ENCODE measurements at places on chromosomes 7 and 10.

- no peak for DNase-seq
Observed at GRCh38 chr10:120614680-120615079, 157.7 kb downstream of the PLPP4 start.

DNA sequence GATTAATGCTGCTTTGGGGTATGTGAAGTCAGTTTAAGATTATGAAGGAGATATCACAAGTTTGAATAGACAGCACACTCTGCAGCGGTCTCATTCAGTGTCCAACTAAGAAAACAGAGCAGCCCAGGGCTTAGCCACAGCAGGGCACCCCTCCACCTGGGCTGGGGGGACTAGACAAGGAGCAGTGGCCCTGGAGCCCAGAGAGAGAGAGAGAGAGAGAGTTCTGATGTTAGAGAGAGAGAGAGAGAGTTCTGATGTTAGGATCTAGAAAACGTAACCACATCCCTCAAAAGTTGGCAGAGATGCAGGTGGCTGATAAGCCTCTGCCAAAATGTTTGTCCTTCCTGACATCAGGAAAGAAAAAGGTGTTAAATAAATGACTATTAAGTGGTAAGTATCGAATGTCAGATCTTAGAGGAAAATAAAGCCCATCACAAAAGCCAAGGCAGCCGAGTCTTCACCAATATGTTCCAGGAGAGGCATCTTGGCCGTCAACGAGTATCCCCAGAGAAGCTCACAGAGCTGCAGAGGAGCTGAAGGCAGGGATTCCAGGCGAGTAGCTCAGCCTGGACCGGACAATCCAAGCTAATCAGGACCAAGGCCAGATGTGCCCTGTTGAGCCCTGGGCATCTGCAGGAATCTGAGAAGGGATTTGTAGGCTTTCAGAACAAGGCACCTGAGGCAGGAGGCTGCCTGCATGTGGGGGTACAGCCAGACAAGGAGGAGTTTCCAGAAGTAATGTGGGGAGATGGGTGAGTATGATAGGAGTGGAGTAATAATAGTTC lies 150.1 kb upstream of the TCF7L2 start:
- DNase-seq, result no peak

DNA sequence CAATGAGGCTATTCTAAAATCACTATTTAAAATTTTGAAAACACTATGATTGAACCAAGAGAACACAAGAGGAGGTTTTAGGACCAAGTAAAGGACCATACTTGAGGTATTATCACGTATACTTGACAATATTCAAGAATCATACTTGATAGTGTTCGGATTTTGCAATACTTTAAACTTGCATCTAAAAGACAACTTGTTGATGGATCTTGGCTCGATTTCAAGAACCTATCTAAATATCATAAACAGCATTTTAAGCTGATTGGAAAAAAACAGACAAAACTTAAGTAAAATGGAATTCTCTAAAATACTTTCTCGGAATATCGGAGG lies 1.3 kb downstream of the NAMPT start:
- DNase-seq, result no peak

- no peak for DNase-seq
Observed at GRCh38 chr7:128362670-128363069, 1.2 kb upstream of the PRRT4 start.

- DNase-seq, result no peak
Observed at GRCh38 chr10:16195178-16195769, 241.5 kb upstream of the PTER start.

GRCh38 chr7:127304087-127304486 lies 51.3 kb upstream of the GRM8 start:
- no peak for DNase-seq

GRCh38 chr10:34758447-34758996 lies 56.6 kb downstream of the PARD3 start:
- DNase-seq, result no peak

GRCh38 chr7:28290496-28290895 lies 109.9 kb upstream of the JAZF1 start:
- DNase-seq, result no peak

GRCh38 chr7:106618480-106618879 lies 42.5 kb downstream of the CCDC71L start:
- DNase-seq, result no peak

DNA sequence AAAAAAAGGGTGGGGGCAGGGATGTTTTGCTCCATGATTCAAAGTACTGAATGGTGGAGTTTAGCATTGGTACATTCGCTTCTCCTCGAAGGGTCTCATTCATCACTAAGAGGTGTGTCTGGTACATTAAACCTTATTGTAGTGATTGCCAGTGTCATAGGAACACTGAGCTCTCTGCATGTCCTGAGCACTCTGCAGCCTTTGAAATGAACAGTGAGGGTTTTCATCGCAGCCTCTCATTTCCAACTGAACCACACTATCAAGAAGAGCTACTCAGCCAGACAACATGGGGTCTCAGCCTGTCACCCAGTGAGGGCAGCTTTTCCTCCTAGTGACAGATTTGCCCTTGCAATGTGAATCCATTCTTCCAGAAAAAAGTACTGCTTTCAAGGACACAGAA lies 7.6 kb upstream of the DEPP1 start:
- DNase-seq, result no peak

- no peak for DNase-seq
Observed at GRCh38 chr10:52706332-52707070, 66.1 kb downstream of the MBL2 start.

- no peak for DNase-seq
Observed at GRCh38 chr10:12724807-12725579, 276.5 kb downstream of the CCDC3 start.

DNA sequence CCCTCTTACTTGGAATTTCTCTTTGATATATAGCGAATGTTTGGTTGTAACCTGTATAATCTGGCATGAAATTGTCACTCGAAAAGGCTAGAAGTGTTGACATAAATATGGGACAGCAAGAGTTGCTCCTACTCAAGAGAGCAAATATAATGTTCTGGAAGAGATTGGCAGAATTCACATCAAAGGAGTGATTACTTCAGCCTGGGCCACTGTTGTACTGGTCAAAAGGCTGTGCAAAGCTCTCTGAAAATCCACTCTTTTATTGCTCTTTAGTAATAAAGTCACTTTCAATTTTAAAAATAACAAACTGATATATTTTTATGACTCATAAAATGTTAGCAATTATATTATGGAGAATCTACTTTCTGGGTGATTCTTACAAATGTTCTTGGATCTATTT lies 58.2 kb downstream of the CFTR start:
- DNase-seq, result no peak

- no peak for DNase-seq
Observed at GRCh38 chr10:11326913-11327616, 284.4 kb downstream of the USP6NL start.

GRCh38 chr7:137886746-137887145 lies 40.0 kb upstream of the DGKI start:
- DNase-seq, result no peak

GRCh38 chr7:109864230-109864629 lies 1226.7 kb upstream of the LRRN3 start:
- no peak for DNase-seq

- DNase-seq, result no peak
Observed at GRCh38 chr7:3250725-3251124, 50.3 kb upstream of the SDK1 start.

DNA sequence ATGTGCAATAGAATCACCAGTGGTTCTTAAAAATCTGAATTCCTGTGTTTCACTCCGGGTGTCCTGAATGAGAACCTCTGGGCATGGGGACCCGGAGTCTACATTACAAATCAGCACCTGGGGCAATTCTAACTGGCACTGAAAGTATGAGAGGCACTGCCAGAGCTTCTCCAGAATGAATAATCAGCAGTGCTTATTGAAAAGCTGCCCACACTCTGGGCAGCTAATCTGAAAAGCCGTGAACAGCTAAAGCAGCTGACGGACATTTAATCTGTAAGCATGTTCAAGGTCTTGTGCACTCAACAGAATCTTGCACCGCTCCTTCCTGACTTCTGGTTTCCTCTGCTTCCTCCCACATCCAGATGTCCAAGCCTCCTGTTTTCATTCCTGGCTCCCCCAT lies 113.3 kb upstream of the KIF5B start:
- DNase-seq, result no peak

- no peak for DNase-seq
Observed at GRCh38 chr7:157660971-157661610, 324.3 kb downstream of the DNAJB6 start.

DNA sequence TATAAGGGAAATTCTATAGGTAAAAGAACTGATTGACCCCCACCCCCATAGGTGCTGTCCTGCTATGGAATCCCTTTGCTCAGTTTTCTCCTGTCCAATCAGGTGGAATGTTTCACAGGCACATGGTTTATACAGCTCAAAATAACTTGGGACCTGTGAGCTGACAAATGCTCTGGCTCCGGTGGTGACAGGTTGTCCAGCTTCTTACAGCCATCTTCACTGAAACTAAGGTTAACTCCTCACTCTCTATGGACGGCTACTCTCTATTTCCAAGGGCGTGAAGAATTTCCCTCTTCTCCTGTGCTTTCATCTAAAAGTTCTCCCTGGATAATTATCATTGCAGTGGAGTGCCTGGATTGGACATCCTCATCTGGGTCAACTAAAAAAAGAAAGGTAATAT lies at the start of gene MYPN:
TSS of gene MYPN (plus strand) at position 158 of the 400 bp plus-strand sequence. CDS start 11,951 bp downstream, outside the sequence.
- no peak for DNase-seq

GRCh38 chr10:3131098-3131497 lies 41.5 kb downstream of the PITRM1 start:
- no peak for DNase-seq

DNA sequence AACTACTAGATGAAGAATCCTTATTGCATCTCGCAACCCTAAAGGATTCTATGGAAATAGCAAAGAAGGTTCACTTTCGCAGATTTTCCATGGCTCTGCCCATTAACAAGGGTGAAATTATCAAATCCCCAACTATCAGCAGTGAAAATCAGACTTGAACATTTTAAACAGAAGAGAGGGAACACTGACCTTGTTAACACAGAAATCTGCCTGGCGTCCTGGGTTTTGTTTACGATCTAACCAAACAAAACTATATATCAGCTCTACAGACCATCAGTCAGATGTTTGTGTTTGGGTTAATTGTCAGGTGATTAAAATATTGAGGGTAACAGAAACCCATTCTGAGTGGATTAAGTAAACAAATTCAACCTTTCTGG lies 1.9 kb downstream of the CTTNBP2 start:
- DNase-seq, result no peak

DNA sequence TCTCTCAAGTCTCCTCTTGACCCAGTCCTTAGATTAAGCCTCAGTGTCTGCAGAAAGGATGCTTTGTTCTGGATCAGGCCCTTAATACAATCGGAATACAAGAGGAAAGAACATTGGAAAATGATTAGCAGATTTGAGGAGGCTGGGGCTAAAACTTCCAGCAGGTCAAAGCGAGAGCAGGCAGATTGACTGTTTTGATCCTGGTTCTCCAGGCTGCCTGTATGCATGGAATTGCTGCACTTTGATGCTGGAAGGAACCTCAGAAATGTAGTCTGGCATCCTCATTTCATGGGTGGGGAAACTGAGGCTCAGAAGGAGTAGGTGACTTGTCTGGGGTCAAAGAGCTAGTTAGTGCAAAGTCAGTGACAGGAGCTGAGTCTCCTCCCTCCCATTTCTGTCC lies 202.8 kb downstream of the EMX2 start:
- DNase-seq, result no peak

GRCh38 chr10:104895981-104896380 lies 254.9 kb downstream of the SORCS3 start:
- no peak for DNase-seq

- DNase-seq, result no peak
Observed at GRCh38 chr10:47077941-47078340, 166.7 kb downstream of the PTPN20 start.

DNA sequence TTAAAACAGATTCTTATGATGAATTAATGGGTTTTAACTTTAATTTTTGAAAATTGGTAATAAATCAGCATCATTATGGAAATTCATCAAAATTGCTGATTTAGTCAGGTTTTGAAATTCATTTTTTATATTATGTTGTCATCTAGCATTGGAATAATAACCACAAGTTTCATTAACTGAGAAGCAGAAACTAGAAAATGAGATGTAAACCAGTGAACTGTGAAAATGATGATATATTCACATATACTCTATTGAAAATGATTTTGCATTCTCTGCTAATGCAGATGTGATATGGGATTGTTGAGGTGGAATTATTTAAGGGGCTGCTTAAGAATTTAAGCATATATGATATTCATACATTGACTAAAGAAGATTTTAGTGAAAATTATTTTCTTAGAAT lies 316.1 kb upstream of the FZD1 start:
- no peak for DNase-seq

GRCh38 chr7:102169651-102170392 lies 116.8 kb upstream of the SH2B2 start:
- no peak for DNase-seq

- DNase-seq, result no peak
Observed at GRCh38 chr10:104824380-104825006, 183.4 kb downstream of the SORCS3 start.

- no peak for DNase-seq
Observed at GRCh38 chr10:17175551-17175950, 25.9 kb downstream of the TRDMT1 start.

DNA sequence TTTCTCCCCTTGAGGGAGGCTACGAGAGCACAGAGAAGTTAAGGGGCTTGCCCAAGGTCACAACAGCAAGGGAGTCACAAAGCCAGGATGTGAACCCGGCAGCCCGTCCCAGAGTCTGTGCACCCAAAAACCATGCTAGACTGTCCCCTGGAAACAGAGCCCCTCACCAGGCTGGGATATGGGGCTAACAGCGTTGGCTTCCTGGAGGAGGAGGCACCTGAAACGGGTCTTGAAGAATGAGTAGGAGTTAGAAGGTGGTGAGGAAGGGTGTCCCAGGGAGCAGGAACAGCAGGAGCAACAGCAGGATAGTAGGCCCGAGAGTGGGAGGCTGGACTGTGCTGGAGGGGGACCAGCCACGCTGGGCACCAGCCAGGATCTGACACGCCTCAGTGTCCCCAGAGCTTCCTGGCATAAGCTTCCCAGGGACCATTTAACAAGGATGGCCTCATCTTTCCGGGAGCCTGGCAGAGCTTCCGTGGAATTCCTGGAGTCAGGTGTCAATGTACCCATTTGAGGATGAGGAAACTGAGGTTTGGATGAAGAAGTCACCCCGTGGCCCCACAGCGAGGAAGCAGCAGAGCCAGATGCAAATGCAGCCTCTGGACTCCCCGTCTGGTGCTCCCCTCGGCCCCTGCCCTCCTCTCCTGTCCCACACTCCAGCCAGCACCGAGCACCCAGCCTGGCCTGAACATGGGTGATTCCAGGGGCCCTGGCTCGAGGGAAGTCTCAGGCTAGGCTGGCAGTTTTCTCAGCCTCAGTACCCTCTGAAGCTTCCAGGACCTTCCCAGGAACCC lies 3.3 kb upstream of the GRIFIN start:
- no peak for DNase-seq
